Urinary bladder (tissue), 4 donors: ENCODE measurements at places on chromosomes 6 and 20. TPM values are rescaled to one million over a fixed set of nuclear protein-coding genes. Genes with fewer than 3 reads are reported as not detected.

SLC22A2 gene
- 0.05 TPM for polyA plus RNA-seq

C20orf204 gene
- 0.71 TPM for polyA plus RNA-seq

DHX16 gene
- polyA plus RNA-seq, result 29.5 TPM

ULBP1 gene
- 0.03 TPM for polyA plus RNA-seq

ZNF184 gene
- 3.1 TPM for polyA plus RNA-seq

HMGCLL1 gene
- 2.5 TPM for polyA plus RNA-seq

MYB gene
- 0.18 TPM for polyA plus RNA-seq

EPPIN gene
- polyA plus RNA-seq, result not detected

SH3BGRL2 gene
- 20.8 TPM for polyA plus RNA-seq

FAM83B gene
- 0.72 TPM for polyA plus RNA-seq

MUC22 gene
- not detected for polyA plus RNA-seq

HEY2 gene
- 3.0 TPM for polyA plus RNA-seq

SLC32A1 gene
- polyA plus RNA-seq, result not detected

UNC5CL gene
- 0.87 TPM for polyA plus RNA-seq

COL21A1 gene
- 16.8 TPM for polyA plus RNA-seq

C6orf89 gene
- 42.2 TPM for polyA plus RNA-seq

LAMA4 gene
- 101 TPM for polyA plus RNA-seq

PACRG gene
- 2.2 TPM for polyA plus RNA-seq

SLPI gene
- 1,815 TPM for polyA plus RNA-seq

HCRTR2 gene
- not detected for polyA plus RNA-seq

CFAP61 gene
- 0.35 TPM for polyA plus RNA-seq

TSHZ2 gene
- 6.5 TPM for polyA plus RNA-seq

SERPINB6 gene
- 130 TPM for polyA plus RNA-seq

SYNDIG1 gene
- polyA plus RNA-seq, result 1.7 TPM

CEP162 gene
- 6.9 TPM for polyA plus RNA-seq

WASF1 gene
- polyA plus RNA-seq, result 8.3 TPM

IPCEF1 gene
- polyA plus RNA-seq, result 1.1 TPM

LPA gene
- 0.11 TPM for polyA plus RNA-seq

TBXT gene
- polyA plus RNA-seq, result not detected

LPIN3 gene
- 10.8 TPM for polyA plus RNA-seq

TCF21 gene
- polyA plus RNA-seq, result 25.6 TPM

EYA2 gene
- polyA plus RNA-seq, result 0.70 TPM

AVP gene
- not detected for polyA plus RNA-seq

ANKRD6 gene
- polyA plus RNA-seq, result 7.5 TPM

TNFRSF6B gene
- polyA plus RNA-seq, result 35.6 TPM

SLC35F1 gene
- polyA plus RNA-seq, result 0.92 TPM

LIN28B gene
- not detected for polyA plus RNA-seq
